HuH-7.5 (cell line): ENCODE measurements at places on chromosomes 5 and 9.

DNA sequence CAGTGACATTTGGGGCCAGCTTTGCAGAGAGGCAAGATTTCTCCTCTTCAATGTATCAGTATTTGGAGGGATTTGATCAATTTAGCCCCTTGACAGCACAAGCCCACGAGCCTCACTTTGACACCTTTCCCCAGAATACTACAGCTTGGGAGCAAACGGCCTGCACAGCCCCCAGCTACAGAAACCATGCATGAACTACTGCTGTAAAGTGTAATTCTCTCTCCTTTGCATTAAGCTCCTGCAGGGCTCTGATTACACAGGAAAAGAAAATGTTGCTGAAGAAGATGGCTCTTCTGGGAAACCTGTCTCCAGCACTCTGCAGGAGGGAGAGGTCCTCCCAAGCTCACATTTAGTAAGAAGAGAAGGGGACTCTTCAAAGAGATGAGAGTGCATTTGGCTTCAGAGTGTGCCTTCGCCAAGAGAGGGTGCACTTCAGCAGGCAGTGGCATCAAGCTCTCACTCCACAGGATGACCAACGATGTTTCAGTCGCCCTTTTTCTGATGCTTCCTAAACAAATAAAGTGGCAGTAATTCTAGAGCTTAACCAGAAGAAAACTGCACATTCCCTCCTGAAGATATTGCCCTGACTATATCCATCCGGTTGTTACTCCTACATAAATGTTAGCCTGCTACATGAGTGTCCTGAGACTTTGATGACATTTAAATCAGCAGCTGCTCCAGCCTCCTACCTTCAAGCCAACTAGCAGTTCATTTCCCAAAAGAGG is 272.2 kb downstream of the AUH start:
- no peak for DNase-seq

GRCh38 chr9:97803167-97804058 is 49.6 kb upstream of the FOXE1 start:
- peak; percentile 86 for DNase-seq

GRCh38 chr5:112492291-112492690 is 73.2 kb upstream of the EPB41L4A start:
- peak; percentile 38 for DNase-seq

DNA sequence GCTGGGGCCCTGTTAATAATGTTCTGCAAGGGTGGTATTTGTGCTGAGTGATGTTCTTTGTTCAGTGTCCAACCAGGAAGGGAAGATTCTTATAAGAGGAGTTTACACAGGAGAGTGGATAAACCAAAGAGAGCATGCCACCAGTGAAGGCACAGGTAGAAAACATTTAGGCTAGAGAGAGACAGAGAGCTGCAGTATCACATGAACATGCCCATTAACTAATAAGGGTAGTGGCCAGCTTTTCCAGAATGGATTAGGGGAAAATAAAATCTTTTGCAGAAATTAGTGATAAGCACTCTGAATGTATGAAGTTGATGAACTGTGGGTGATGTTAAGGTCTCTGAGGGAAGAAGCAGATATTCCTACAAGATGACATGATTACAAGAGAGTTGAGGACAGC is 54.1 kb upstream of the PRLR start:
- DNase-seq: no peak

DNA sequence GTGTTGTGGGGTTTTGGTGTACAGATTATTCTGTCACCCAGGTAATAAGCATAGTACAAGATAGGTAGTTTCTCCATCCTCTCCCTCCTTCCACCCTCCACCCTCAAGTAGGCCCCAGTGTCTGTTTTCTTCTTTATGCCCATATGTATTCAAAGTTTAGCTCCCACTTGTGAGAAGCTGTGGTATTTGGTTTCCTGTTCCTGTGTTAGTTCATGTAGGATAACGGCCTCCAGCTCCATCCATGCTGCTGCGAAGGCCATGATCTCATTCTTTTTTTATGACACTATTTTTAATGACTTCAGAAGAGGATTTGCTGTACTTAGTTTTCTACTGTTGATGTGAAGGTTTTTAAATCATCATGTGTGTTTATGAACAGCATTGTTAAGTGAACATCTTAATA is 11.9 kb downstream of the CCDC180 start:
- no peak for DNase-seq

DNA sequence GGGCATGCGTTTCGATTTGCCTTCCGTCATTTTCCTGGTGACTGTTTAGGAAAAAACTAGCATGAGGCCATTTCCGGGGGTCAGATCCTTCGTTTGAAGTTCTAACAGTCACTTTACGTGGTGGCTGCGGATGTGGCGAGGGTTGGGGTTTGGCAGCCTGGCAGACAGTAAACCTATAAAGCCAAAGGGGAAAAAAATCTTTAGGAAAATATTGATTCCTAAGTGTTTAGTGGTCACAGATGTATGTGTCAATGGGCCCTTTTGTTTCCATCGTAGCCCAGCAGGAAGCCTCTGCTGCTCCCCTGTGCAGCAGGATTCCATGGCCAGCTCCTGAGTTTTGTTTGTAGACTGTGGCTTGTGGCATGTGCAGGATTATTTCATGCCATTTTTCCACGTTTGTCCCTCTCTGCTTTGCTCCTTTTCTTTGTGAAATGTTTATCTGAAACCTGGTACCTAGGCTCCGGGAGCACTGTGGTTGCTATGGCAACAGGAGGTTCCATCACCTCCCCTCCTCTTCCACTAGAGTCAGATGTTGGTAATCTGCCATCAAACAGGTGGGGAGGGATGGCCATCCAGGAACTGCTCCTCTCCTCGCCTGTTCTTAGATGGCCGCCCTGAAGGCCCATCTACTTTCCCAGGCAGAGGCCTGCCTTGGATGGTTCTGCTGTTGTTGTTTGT is 202.3 kb downstream of the AOPEP start:
- no peak for DNase-seq

DNA sequence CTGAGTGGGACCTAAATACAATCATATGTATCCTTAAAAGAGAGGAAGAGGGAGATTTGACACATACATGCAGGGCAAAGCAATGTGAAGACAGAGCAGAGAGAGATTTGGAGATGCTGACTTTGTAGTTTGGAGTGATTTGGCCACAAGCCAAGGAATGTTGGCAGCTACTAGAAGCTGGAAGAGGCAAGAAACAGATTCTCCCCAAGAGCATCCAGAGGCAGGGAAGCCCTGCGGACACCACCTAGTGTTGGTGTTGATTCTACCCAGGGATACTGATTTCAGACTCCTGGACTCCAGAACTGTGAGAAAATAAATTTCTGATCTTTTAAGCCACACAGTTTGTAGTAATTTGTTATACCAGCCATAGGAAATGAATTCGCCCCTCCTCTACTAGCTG is 64.9 kb upstream of the OSMR start:
- DNase-seq: no peak

DNA sequence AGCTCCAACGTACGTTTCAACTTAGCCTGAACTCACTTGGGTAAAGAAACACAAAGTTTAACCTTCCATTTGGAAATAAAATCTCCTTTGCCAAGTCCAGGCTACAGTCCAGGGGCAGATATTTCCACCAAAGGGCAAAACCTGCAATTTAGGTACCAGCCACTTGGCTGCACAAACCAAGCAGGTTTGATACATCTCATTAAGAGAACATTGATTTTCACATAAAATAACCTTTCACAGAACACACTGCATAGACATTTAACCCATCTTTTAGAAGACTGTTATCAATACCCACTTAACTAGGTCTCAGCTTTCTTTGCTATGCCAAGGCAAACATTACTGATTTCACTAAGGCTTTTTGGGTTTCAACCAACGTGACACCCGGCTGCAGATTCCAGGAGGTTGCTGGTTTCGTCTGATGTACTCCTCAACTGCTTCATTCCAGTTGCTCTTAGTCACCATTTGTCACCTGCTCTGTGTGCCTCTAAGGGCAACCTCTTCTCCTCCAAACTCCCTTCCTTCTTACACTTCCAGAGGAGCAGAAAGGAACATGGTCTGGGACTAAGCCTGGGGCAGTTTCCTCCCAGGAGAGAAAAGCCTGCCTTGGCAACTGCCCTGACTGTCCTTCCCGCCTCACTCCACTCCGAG is 67.1 kb downstream of the EPB41L4B start:
- DNase-seq: no peak

DNA sequence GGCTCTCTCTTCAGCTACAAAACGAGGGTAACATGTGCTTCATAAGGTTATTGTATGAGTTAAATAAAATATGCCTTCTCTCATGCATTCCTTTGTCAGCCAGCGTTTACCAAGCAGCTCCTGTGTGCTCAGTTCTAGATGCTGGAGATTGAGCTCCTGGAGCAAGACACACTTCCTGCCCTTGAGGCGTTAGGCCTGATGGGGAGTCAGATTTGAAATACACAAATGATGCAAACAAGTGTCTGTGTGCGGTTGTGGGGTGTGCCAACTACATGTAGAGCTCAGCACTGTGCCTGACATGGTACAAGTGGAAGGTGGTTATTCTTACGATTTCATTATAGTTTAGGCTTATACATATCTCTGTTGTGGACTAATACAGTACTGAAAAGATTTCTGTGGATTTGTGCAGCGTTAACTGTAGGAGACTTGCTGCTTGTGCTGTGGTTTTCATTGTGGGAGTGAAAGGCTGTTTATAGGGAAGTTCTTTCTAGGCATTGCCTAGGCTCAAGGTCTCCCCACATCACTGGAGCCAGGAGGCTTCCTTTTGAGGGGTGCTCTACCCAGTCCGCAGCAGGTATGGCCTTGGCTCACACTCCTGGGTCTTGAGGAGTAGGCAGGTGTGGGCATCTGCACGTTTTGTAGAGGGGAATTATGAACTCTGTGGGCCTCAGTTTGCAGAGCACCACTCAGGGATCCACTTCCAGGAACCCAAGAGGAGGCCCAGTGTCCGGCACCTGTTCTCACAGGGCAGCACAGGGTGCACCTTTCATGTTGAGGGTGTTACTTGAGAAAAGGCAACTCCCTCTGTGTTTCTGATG is 39.8 kb upstream of the ANGPTL2 start:
- no peak for DNase-seq

DNA sequence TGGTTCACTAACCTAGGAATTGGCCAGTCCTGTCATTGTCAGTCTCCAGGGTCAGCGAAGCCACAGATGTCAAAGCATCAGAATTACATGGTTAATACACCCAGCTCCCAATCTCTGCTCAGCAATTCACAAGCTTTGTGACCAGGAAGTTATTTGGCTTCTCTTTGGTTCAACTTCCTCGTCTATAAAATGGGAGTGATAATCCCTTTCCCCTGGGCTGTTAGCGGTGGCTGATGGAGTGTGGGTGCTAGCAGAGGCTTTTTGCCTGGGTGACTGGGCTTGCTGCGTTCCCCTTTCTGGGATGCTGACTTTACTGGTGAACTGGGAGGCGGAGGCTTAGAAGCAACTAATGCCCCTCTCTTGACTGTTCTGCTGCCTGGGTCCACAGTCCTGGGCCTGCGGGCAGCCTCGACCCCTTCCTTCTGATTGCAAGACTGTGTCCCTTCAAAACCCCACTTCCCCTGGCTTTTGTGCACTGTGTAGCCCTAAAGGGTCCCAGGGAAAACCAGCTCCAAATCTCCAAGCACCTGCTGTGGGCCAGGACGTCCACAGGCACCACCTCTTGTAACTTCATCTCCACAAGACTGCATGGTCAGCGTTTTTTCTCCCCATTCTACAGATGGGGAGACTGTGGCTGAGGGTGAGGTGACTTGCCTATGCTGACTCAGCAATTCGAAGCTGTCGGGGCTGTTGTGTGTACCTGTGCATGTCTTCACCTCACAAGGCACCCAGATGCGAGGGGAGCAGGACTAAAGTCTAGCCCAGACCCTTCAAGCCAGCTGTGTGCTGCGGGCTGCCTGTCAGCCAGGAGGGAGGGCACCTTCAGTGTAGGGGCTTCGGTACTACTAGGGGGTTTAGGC is 45.2 kb upstream of the NEURL1B start:
- DNase-seq: no peak

- peak; percentile 98 for DNase-seq
Observed at GRCh38 chr5:176578391-176578808, 29.3 kb downstream of the CDHR2 start.

- DNase-seq: no peak
Observed at GRCh38 chr5:89071941-89072331, 189.0 kb upstream of the MEF2C start.

- DNase-seq: peak; percentile 100
Observed at GRCh38 chr9:131277910-131278701, 1.8 kb upstream of the FAM78A start.

DNA sequence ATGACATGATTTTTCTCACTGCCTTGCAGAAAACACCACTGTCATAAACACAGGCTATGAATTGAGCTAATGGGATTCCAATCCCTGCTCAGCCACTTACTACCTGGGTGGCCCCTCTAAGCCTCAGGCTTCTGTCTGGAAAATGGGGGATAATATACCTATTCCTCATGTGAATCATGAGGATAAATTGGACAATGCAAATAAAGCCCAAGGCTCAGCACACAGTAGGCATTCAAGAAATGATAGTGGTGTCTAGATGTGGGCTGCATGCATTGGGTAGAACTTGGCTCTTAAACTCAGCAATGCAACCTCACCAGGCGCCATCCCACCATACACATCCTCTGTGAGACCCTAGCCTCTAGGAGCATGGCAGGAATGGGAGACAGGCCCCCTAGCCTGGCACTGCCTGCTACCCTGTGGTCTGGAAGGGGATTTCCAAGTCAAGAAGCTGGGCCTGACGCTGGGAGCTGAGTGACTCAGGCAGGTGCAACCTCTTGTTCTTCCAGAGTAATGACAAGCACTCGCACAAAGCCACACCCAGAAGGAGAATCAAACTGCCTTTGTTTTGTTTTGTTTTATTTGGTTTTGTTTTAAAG is 2.3 kb upstream of the TNIP1 start:
- no peak for DNase-seq

DNA sequence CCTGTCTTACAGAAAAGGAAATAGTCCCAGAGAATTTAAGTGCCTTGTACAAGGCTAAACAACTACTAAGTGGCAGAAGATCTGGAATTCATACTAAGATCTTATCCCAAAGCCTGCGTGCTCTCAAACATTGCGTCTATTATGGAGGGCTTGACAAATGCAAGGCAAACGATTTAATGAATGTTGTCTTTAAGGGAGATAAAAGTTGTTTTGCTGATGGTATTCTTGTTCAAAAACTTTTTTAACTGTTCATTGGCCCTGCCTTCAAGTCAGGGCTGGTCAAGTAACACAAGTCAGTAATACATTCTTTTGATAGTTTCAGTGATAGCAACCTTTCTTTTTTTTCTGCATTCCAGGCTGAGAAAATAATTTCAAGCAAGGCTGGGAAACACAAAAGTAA is 1.7 kb upstream of the SLC38A9 start:
- no peak for DNase-seq
